Chondrocyte (in vitro differentiated cells): ENCODE measurements at places on chromosomes 2 and 18. TPM values are rescaled to one million over a fixed set of nuclear protein-coding genes. Genes with fewer than 3 reads are reported as not detected.

Gene FBXO41
- total RNA-seq = 1.6 to 4.0 TPM (median 3.6 TPM) in 3 replicates

DNA sequence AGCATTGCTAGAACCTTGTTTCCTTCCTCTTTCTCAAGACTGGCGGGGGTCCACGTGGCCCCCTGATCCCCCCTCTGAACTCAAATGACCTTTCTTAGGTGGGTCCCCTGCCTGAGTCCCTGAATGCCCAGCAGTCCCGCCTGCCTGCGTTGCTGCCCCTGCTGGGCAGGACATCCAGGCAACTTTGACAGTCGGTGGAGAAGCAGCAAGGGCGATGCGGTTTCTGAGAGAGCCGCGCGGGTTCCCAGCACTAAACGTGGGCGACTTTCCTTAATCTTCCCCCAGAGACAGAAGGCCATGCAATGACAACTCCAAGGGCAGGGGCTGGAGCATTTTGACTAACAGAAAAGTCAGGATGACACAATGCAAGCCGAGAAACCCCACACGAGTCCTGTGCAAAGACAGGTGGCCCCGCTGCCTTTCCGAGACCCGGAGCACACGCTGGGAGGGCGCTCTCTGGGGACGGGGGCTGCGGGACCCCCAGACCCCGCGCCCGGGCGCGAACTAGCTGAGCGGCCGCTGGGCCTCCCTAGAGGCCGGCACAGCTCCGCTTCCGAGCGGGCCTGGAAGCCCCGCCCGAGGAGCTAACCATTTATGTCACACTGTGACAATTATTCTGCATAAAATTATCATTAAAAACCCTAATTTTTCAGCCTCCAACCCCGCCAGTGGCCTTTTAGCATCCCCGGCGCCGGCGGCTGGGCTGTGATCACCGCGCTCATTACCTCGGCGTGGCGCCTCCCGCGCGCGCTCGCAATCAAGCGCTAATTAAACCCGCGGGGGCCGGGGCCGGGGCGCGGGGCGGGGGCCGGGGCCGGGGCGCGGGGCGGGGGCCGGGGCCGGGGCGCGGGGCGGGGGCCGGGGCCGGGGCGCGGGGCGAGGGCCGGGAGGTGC is 27.4 kb downstream of the ASB18 start:
- no peak for DNase-seq

DNA sequence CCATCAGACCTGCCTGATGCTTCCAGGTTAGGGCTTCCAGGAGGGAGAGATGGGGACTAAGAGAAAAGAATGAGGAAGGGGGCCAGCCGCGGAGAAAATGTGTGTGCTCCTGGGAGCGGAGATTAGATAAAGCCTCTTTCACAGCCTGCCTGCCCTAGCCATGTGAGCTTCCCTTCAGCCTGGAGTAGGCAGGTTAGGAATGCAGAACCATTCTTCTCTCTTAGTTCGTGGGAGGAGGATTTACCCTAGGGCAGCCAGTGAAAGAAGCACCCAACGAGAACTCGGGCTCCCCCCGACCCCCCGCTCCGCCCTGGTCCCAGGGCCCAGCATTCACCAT is 36.1 kb downstream of the POMC start:
- no peak for DNase-seq

DNA sequence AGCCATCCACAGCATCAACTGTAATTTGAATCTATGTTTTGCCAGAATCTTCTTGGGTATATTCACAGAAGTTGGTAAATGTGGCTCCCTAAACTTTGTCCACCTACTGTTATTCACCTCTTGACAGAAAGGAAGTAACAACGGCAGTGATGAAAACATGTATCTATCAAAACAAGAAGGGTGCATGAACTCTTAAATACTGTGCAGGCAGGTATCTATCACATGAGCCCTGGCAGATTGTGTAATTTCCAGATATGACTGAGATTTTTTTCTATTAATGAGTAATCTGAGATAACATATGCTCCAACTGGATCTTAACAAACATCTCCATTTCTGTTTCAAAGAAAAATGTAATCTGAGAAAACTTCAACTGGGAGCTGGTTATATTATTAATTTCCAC is 36.6 kb downstream of the SFT2D3 start:
- no peak for DNase-seq

- no peak for DNase-seq
Observed at GRCh38 chr18:49921318-49921985, 108.1 kb upstream of the ACAA2 start.

Gene SCYGR6
- total RNA-seq = not detected in 3 replicates

Gene GPR35
- 1.9 to 2.9 TPM (median 2.8 TPM) in 3 replicates for total RNA-seq

Gene EVX2
- total RNA-seq = not detected in 3 replicates

Gene GPR155
- total RNA-seq = 11.6 to 15.3 TPM (median 12.8 TPM) in 3 replicates

- no peak for DNase-seq
Observed at GRCh38 chr18:7898181-7898580, 331.1 kb downstream of the PTPRM start.

GRCh38 chr2:197174539-197175094 is 136.0 kb downstream of the ANKRD44 start:
- no peak for DNase-seq

Gene HOXD13
- total RNA-seq = not detected in 3 replicates

Gene DSEL
- 49.3 to 86.6 TPM (median 49.8 TPM) in 3 replicates for total RNA-seq

Gene FZD7
- total RNA-seq = 61.0 to 66.2 TPM (median 63.1 TPM) in 3 replicates
